ENCODE measurements at places on chromosomes 16 and 17.

GRCh38 chr17:78789663-78790181 is 7.6 kb upstream of the CYTH1 start:
- no peak for DNase-seq

GRCh38 chr16:78693496-78693895 is 594.0 kb downstream of the WWOX start:
- DNase-seq = no peak

DNA sequence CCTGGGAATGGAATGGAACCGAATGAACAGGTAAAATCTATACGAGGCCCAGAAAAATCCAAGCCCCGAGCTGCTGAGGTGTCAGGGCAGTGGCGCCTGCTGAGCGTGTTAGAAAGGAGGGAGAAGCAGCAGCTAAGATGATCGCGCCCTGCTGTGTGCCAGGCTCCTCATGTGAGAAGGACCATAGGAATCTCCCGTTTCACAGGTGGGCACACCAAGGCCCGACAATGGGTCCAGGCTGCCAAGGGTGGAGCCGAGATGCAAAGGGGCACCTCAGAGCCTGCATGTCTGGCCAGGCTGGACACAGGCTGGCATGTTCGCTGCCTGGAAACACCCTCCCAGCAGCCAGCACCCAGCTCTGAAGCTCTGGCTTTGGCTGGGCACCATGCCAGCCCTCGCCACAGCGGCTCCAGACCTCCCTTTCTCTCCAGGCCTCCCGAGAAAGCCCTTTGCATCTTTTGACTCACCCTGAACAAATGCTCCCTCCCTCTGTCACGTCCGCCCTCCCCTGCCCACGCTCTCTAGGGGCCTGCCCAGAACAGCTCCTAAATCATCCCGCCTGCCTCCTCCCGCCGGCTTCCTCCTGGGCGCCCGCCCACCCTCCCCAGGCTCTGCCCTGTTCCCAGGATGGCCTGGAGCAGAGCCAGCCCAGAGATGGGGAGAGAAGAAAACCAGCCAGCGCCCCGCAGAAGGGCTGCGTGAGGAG is 217.8 kb upstream of the GSE1 start:
- DNase-seq = peak; percentile 65

GRCh38 chr17:16439303-16439791 is 24.0 kb downstream of the TRPV2 start:
- peak; percentile 41 for DNase-seq

- peak; percentile 68 for DNase-seq
These were observed 1.3 kb upstream of the BAIAP2 start for GRCh38 chr17:81033535-81034167.

DNA sequence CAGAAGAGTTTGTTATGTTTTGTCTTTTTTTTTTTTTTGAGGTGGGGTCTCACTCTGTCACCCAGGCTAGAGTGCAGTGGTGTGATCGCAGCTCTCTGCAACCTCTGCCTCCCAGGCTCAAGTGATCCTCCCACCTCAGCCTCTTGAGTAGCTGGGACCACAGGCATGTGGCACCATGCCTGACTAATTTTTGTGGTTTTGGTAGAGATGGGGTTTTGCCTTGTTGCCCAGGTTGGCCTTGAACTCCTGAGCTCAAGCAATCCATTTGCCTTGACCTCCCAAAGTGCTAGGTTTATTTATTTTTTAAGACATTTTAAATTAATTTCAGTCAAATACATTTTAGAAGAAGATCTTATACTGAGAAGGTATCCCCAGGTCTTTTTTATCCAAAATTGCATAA is 366.7 kb downstream of the KCNJ2 start:
- DNase-seq = no peak

DNA sequence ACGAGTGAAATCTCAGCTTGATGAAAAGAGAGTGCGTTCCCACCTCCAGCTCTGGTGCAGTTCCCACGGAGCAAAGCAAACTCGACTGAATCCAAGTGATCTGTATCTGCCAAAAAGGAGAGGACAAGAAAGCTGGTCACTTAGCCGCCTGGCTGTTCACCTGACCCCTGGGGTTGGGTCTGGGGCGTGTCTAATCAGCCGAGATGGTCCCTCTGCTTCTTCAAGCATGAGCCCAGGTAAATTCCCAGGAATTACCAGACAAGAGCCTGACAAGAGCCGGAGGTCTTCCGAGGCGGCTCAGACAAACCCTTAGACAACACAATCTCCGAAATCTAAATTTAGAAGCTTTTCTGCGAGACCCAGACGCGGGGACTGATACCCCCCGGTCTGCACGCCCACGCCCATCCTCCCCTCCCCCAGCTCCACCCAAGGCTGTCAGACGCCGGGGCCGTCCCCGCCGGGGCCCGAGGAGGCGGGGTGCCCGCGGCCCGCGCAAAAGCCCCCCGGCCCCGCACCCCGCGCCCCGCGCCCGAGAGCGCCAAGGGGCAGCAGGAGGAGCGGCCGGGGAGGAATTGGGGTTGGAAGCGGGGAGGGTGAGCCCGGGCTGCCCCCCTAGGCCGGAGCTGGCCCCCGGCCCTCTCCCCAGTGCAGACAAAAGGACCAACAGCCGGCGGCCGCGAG is 674 bp downstream of the ZNF821 start:
- DNase-seq = no peak

- DNase-seq = no peak
These were observed 85.9 kb upstream of the TBX2 start for GRCh38 chr17:61313461-61314326.

DNA sequence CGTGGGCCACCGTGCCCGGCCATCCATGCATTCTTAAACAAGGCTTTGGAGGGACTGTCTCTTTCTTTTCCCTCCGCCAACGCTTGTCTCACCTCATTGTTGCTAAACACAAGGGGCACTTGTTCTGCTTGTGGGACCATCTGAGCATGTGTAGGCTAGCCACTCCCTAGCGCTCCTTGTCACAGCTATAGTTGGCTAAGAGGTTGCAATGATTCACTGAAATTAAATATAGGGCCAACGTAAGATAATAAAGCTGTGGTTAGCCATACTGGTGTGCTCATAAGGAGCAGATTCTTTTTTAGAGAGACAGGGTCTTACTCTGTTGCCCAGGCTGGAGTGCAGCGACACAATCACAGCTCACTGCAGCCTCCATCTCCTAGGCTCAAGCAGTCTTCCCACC is 41.2 kb downstream of the KIAA0513 start:
- no peak for DNase-seq

DNA sequence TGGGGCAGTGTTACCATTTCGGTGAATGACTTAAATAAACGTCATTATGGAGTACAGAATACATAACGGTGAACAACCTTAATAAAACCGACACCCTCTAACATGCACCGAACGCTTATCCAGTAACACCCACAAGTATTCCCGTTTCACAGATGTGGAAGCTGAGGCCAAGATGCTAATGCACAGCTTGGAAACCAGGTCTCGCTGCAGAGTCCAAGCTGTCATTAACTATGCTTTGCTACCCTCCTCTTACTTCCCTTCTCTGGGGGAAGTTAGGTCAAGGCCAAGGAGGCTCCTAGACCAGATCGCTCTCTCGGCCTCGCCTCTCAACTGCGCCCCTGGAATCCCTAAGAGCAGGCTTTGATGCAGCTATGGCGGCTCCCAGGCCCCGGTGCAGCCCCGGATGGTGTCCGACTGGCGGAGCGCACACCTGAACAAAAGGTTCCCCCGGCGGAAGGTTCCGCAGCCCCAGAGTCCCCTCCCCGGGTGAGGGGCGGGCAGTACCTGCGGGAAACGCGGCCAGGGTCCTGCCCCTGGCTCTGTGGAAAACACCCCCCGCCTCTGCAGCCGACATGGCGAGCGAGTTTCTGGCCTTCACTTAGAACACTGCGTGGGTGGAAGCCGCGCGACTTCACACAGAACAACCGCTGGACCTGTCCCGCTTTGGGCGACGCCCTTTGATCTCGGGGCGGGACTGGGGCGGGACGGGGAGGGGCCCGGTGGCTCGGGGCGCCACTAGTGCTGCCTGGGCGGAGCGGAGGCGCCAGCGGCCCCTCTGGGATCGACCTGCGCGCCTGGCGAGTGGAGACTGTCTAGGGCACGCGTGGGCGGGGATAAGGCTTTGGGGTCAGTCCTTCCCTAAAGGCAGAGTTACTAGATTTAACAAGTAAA is at the start of gene CPPED1:
CPPED1 (minus strand) TSS at position 685 of the 891 bp plus-strand sequence; CDS start at position 574, 111 bp downstream.
- DNase-seq = peak; percentile 96

DNA sequence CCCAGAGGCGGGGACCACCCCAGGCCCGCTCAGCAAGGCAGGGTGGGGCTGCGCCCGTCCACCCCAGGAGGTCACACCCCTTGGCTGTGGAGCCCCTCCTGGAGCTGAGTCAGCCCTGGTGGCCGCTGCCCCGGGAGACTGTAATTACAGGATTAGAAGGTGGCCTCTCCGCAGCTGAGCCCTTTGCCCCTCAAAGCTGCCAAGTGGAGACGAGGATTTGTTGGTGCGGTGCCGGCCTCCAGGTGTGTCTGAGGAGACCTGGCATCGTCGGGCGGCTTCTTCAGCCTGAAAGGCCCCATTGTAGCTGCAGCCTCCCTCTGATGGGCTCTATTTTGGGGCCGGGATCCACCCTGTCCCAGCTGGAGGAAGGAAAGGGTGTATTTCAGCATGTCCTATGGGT is 22.7 kb upstream of the SPNS2 start:
- DNase-seq = no peak

DNA sequence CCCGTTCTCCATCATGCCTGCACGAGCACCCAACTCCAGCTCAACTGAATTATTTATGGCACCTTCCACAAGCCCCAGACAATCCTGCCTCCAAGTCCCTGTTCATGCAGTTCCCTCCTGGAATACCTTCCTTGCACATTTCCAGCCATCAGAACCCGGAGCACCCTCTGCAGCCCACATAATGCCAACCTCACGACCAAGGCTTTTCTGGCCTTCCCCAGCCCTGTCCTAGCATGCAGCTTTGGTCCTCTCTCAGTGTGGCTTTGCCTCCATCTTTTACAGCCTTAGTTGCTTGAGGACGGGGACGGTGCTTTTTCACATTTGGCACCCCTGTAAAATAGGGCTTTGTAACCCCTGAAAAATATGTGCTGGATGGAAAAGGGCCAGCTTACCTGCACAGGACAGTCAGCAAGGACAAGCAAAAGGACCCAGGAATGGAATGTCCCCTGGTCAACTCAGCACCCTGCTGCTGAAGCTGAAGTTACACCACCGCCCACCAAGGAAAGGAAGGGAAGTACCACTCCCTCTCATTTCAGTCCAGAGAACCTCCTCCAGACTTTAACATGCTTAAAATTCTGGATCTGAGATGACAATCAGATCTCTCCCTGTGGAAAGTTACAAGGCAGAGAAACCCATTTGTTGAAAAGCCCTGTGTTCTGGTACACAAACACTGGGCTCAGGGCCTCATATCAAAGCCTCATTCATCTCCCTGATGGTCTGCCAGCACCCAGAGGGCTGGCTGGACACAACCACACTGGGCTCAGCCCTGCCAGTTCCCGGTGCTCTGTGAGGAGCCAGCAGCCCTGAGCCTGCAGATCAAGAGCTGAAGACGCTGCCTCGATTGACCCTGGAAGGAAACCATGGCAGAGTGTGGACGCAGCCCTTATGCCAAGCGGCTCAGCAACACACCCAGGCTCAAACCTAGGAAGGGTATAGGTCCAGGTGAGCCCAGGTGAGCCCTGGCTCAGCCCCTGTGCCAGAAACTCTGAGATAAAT is 2.9 kb downstream of the SLC39A11 start:
- no peak for DNase-seq

- no peak for DNase-seq
These were observed 11.5 kb upstream of the KRT38 start for GRCh38 chr17:41452281-41452680.

DNA sequence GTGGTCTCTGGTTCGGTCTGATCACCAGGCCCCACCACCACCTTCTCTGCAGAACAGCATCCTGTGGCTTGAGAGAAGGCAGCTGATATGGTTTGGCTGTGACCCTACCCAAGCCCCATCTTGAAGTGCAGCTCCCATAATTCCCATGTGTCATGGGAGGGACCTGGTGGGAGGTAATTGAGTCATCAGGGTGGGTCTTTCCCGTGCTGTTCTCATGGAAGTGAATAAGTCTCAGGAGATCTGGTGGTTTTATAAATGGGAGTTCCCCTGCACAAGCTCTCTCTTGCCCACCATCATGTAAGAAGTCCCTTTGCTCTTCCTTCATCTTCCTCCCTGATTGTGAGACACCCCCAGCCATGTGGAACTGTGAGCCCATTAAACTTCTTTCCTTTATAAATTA is 352.3 kb upstream of the CDH5 start:
- DNase-seq = no peak

GRCh38 chr17:45740553-45741330 is 43.4 kb upstream of the CRHR1 start:
- peak; percentile 7 for DNase-seq

- peak; percentile 21 for DNase-seq
These were observed 1.2 kb upstream of the HBA1 start for GRCh38 chr16:175011-175949.

GRCh38 chr16:10206215-10206614 is 24.0 kb upstream of the GRIN2A start:
- no peak for DNase-seq

GRCh38 chr17:5297245-5297644 is 15.2 kb downstream of the RABEP1 start:
- DNase-seq = no peak

DNA sequence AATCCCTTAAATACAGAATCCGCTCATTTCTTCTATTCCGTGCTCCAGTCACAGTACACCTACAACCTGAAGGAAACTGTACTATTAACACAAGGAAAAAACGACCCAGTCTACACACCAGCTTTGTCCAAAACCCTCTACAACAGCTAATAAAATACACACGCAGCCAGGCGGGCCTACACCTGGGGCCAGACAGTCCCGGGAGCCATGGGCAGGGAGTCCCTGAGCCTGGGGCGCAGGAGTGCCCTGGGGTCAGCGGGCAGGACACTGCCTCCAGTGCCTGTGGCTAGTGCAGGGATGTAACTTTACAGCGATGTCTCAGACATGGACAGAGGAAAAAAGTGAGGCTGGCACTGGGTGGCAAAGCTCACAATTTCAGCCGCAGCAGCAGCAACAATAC is 28.5 kb downstream of the GNPTG start:
- no peak for DNase-seq

GRCh38 chr17:59856859-59857794 is 35.6 kb downstream of the TUBD1 start:
- no peak for DNase-seq

- DNase-seq = no peak
These were observed 97.9 kb upstream of the ZNF469 start for GRCh38 chr16:88284626-88285513.
